CD4-positive, alpha-beta memory T cell (primary cell): ENCODE measurements at places on chromosomes 5 and 9. TPM values are rescaled to one million over a fixed set of nuclear protein-coding genes. Genes with fewer than 3 reads are reported as not detected.

IRX2 gene
- polyA plus RNA-seq, result not detected

SLF1 gene
- 4.3 TPM for polyA plus RNA-seq

AK8 gene
- polyA plus RNA-seq, result not detected

ACOT12 gene
- not detected for polyA plus RNA-seq

SLC6A3 gene
- polyA plus RNA-seq, result not detected

RNF180 gene
- not detected for polyA plus RNA-seq

PCDHGB7 gene
- polyA plus RNA-seq, result not detected

PTPN3 gene
- not detected for polyA plus RNA-seq

MCTP1 gene
- polyA plus RNA-seq, result 0.42 TPM

IL33 gene
- not detected for polyA plus RNA-seq

IL5 gene
- polyA plus RNA-seq, result not detected

IL9 gene
- polyA plus RNA-seq, result not detected

SLCO6A1 gene
- not detected for polyA plus RNA-seq

IER5L gene
- 0.08 TPM for polyA plus RNA-seq

NDST1 gene
- 0.29 TPM for polyA plus RNA-seq

LCN15 gene
- not detected for polyA plus RNA-seq

BSPRY gene
- 0.24 TPM for polyA plus RNA-seq

F2RL2 gene
- polyA plus RNA-seq, result 1.00 TPM

TRIM23 gene
- polyA plus RNA-seq, result 12.1 TPM

SHC3 gene
- not detected for polyA plus RNA-seq
